ENCODE measurements at places on chromosomes 3 and 15. TPM values are rescaled to one million over a fixed set of nuclear protein-coding genes. Genes with fewer than 3 reads are reported as not detected.

- DNase-seq = no peak
Observed at GRCh38 chr3:1531981-1532380, 439.2 kb downstream of the CNTN6 start.

DNA sequence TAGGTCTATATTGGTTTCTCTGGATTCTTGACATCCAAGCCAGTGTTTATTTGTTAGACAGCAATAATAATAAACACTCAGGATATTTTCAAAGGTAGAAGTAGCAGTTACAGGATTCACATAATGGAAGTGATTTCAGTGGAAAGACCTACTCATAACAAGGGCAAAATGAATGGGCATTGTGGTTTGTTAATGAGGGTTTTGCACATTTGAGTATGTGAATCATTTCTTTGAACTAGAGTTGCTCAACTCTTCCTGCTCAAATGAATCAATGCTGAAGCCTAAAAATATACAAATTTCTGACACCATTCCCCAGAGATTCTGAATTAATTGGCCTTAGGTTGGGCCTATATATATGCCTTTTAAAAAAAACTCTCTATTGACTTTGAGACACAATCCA lies 4.1 kb upstream of the COL6A5 start:
- no peak for DNase-seq

DNA sequence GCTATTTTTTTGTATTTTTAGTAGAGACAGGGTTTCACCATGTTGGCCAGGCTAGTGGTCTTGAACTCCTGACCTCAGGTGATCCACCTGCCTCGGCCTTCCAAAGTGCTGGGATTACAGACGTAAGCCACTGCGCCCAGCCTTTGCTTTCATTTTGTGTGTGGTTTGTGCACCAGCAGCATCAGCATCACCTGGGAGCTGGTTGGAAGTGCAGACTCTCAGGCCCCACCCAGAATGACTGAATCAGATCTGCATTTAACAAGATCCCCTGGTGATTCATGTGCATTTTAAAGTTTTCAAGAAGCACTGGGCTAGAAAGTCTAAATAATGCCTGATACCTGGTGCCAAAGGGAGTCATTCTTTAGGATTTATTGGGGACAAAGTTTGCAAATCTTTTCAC lies 73.4 kb upstream of the BNIP2 start:
- no peak for DNase-seq

GRCh38 chr3:25508901-25509300 lies 80.8 kb downstream of the RARB start:
- DNase-seq = no peak

DNA sequence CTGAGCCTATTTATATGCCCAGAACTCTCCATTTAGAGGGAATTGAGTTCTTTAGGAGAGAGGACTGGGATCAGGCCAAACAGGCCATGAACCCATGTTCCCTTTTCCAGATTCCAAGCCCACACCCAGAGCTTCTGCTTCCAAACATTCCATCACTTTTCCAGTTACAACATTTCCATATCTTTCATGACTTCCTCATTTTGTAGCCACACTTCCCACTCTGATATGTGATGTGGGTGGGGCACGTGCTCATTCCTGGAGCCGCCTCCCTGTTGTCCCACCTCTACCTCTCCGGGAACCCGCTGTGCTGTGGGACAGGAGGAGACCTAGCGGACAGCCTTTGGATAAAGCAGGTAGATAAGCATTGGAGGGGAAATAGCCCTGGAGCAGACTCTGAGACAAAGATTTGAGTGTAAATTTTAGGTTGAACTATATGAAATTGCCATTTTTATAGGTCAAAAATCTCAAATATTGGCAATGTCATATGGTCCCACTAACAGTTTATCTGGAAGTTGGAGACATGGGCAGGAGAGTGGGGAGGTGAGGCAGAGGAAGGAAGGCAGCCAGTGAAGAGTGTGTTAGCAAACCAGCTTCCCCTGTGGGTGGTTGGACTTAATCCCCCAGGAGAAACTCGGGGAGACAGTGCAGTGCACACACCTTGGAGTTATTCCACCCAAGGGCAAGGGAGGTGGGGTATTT lies 31.8 kb downstream of the CYP8B1 start:
- DNase-seq = no peak

Gene CD200R1L
- polyA plus RNA-seq = not detected
